ENCODE measurements at places on chromosomes 2 and 18.

GRCh38 chr18:79754022-79754761 lies 43.5 kb upstream of the KCNG2 start:
- DNase-seq: no peak

DNA sequence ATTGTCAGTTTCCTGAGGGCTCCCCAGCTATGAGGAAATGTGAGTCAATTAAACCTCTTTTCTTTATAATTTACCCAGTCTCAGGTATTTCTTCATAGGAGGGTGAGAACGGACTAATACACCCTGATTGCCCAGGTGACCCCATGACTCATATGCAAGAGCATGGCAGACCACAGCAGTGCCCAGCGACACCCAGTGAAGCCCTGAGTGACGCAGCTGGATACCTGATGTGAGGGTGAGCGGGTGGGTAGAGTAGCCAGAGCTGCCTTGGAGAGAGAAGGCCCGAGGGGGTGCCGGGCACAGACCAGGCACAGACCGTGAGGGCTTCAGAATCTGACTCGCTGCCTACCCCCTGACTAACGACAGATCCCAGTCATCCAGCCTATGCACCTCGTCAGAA lies 15.4 kb downstream of the ALPG start:
- DNase-seq: no peak

GRCh38 chr2:71941726-71942525 lies 205.7 kb downstream of the CYP26B1 start:
- no peak for DNase-seq

- DNase-seq: no peak
These were observed 511.7 kb downstream of the EPHA4 start for GRCh38 chr2:221060376-221060775.

DNA sequence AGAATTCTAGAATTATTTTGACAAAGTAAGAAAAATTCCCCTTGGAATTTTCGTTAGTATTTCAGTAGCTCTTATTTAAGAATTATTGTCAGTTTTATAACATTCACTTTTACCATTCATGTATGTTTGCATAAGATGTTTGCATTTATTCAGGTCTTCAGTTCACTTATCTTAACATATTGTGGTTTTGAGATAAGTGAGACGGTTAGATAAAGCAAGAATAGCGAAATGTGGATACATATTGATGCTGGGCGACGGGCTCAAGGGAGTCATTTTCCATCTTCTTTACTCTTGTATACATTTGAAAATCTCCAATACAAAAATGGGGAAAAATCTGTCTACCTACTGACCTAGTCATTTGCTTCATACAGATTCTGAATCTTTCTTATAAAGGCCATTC lies 156.7 kb upstream of the HDAC4 start:
- DNase-seq: no peak

- no peak for DNase-seq
These were observed 213.8 kb upstream of the HAAO start for GRCh38 chr2:43005975-43006833.
